ENCODE measurements at places on chromosomes 1 and 21.

DNA sequence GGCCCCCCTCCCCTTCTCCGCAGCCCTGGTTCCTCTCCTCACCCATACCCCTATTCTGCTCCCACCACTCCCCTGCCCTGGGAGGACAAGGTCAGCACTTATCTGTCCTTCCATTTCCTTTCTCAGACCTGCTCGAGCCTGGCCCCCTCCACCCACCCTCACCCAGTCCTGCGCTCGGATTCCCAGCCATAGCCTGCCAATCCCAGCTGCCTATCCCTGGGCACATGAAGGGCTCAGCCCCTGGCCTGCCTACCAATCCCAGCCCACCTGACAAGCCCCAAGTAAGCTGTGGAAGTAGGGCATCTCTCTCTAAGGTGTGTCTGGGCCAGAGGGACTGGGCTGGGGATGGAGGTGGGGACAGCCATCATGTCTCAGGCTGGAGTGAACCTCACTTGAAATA, 5.4 kb downstream of the BLACAT1 start:
- no peak for DNase-seq

- no peak for DNase-seq
Observed at GRCh38 chr1:53084589-53084971, 22.6 kb downstream of the PODN start.

GRCh38 chr1:53334781-53335180, 6.9 kb upstream of the LRP8 start:
- DNase-seq, result no peak

GRCh38 chr1:58446368-58446767, 100.2 kb downstream of the OMA1 start:
- DNase-seq, result no peak

- peak; percentile 16 for DNase-seq
Observed at GRCh38 chr1:912740-913301, 10.9 kb upstream of the SAMD11 start.

GRCh38 chr1:150661156-150661555, 31.7 kb upstream of the ENSA start:
- no peak for DNase-seq

GRCh38 chr1:25443030-25443699, 12.5 kb downstream of the MACO1 start:
- no peak for DNase-seq

GRCh38 chr1:43541721-43542401, 11.2 kb downstream of the PTPRF start:
- peak; percentile 83 for DNase-seq

- no peak for DNase-seq
Observed at GRCh38 chr1:221458447-221459156, 283.3 kb downstream of the DUSP10 start.

- DNase-seq, result peak; percentile 91
Observed at GRCh38 chr1:23530747-23531561, at the start of gene E2F2. E2F2 (minus strand) TSS chr1:23531233; CDS start chr1:23530793, 440 bp downstream.

GRCh38 chr1:232891656-232892317, 58.6 kb upstream of the NTPCR start:
- no peak for DNase-seq

DNA sequence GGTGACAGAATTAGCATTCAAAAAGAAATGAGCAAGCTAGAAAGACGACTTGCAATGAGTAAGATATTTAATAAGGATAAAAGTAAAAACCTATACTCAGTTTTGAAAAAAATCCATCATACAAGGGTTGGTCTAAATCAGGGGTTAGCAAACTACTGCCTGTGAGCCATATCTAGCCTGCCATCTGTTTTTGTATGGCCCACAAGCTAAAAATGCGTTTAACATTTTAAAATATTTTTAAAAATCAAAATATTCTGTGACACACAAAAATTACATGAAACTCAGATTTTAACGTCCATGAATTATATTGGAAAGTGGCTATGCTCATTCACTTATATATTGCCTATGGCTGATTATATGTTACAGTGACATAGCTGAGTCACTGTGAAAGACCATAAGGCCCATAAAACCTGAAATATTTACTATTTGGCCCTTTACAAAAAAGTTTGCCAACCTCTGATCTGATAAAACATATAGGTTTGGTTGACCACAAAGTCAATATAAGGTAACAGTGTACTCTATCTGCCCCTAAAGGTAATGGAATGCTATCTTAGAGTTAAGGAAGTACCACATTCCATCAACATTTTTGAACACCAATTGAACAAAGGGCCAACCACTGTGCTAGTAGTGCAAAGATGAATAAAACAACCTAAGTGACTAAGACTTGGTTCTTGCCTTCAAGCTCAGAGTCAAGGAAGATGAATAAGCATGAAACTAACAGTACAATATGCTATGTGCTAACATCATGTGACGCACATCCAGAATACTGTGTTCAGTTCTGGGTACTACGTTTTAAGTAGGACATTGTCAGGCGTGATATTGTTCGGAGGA, 3.2 kb downstream of the IFT25 start:
- DNase-seq, result no peak

DNA sequence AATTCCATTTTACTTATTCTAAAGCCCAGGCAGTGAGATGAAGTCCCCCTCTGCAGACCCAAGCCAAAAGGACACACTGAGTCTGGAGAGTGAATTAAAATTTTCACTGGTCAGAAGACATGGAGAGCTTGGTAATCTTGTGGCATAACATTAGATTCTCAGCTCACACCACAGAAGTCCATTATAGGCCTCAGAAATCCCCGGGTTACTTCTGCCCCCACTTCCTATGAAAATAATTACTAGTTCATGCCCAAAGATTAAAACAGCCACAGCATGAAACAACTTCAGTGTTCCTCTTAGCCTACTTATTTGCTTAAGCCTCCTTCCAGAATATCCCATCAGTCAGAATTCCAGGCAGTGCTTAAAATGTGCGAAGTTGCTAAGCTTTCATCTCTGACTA, 123.3 kb downstream of the ZC3H11B start:
- DNase-seq, result no peak

Data from tibial artery (tissue), 4 donors.